Fibroblast of upper back skin (primary cell): ENCODE measurements at places on chromosomes 7 and 10.

- DNase-seq, result no peak
Observed at GRCh38 chr7:12712236-12712635, 24.8 kb downstream of the ARL4A start.

GRCh38 chr10:104043185-104043830, 42.4 kb downstream of the COL17A1 start:
- peak; percentile 20 for DNase-seq

DNA sequence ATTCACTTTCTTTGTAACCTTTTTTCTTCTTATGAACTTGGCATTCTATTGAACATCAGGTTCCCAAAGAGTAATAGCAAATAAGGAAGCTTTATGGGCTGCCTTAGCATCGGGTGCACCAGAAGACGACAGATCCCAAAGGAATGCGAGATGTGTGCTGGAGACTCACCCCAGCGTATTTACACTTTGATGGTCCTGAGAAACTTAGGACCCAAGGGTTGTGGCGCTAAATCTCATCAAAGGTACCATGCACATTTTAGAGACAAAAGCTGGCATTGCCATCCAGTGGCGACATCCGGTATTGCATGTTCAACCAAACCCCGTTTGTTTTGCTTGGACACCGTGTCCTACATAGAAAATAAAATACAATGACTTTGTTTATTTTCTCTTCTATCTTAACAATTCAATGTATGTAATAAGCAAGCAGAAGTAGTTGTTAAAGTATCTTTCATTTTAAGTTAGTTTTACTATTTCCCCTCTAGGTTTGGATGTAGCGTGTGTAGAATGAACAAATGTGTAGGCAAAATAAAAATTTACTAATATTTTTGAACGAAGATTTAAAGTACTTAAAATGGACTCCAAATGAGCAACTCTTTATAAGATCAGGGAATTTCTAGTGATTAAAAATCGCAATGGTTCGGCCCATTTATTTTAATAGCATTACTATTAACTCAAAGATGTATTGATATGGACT, 1154.8 kb downstream of the GATA3 start:
- peak; percentile 53 for DNase-seq

DNA sequence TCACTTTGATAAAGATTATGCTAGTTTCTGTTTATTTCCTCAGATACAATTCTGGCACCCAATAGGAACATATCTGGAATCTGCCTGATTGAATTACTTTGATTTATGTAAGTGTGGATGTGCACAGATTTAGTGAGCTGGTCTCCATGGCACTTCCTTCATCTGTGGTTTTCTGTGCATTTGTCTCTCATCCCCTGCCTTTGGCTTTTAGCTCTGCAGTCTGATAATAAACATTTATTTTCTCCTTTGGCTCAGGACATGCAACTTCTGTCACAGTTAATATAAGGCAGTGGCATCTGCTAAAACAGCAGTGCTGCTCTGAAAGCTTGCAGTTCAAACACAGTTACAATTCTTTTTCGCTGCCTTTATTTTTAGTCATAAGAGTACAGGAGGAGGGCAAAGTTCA, 273.7 kb upstream of the CHRM2 start:
- no peak for DNase-seq

DNA sequence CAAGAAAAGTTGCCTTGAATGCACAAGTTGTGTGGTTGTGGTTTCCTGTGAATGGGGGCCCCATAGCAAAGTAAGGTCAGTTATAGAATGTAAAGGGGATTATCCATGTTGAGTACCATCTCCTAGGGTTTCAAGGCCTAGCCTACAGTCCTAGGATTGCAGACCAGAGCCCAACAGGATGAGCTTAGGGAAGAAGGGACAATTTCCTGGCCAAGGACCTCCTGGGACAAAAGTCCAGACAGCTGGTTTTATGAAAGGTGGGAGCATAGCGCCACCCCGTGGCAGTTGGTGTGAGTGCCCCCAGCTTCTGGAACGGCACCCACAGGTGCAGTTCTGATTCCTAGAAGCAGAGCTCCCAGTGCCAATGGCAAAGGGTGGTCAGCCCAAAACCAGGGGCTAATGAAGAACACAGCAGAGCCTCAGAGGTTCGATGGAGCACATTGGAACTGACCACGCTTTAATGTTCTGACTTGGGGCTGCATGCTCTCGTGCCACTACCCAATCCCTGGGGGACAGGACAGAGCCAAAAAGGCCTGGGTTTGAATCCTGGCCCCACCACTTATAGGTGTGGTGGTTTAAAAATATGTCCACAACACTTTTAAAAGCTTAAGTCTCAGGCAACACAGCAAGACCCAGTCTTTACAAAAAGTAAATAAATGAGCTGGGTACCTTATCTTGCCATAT, 25.8 kb upstream of the TMEM120A start:
- DNase-seq, result peak; percentile 40

DNA sequence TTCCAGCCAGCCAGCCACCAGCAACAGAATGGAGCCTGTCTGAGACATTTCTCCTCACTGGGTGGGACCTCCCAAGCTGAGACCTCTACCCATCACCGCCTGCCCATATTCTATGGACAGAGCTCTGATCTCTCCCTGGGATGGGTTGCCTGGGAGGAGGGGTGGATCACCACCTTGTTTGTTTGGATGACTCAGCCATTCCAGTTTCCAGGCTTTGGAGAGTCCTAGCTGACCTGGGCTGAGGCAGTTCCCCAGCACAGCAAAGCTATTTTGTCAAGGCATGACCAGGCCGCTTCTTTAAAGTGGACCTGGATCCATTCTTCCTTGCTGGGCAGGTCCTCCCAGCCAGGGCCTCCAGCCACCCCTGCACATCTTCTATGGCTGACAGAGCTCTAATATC, 982.3 kb downstream of the DNAJB9 start:
- no peak for DNase-seq

GRCh38 chr10:73843261-73843660, 31.1 kb downstream of the CAMK2G start:
- DNase-seq, result no peak

GRCh38 chr7:96074871-96075270, 247.0 kb downstream of the SLC25A13 start:
- no peak for DNase-seq

- no peak for DNase-seq
Observed at GRCh38 chr7:15764010-15764409, 77.5 kb upstream of the MEOX2 start.

GRCh38 chr10:101007099-101007711, 7.6 kb downstream of the LZTS2 start:
- DNase-seq, result no peak

GRCh38 chr7:158782761-158783401, 46.4 kb downstream of the ESYT2 start:
- DNase-seq, result peak; percentile 20

GRCh38 chr7:44587843-44588711, 6.0 kb upstream of the TMED4 start:
- DNase-seq, result peak; percentile 70

DNA sequence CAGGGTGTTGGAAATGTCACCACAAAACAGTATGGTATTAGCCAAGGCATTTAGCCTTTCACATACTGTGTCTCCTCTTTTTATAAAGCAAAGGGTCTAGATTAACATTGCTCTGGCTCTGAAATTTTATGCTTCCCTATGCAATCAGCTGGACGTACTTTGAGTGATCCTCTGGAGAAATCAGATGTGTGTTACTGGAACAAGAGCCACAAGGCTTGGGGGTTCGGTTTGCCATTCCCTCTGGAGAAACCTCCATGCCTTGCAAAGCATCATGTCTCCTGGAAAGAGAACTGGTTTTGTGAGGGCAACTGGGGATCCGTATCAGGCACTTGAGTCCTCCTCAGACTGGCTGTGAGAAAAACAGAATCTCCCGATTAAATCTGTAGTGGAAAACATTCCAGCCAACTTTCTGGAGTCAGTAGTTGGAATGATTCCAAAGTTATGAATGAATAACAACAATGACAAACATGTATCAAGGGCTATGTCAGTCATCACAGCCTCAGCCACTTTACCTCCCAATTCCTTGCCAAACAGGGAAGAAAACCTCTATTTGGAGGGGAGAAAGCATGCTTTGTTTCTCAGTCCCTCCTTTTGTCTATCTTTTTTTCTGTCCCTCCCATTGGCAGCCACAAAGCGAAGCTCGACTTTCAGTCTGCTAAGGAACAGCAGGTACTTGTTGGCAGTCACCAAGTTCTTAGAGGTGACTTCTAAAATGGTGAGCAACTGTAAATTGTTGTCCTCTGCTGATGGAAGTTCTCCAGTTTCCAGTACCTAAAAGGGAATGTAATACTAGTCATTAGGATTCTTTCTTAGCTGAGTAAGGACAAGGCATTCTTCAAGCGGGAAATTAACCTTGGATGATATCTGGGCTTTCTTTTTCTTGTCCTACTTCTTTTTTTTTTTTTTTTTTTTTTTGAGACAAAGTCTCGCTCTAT, 864.8 kb upstream of the AUTS2 start:
- DNase-seq, result peak; percentile 51

DNA sequence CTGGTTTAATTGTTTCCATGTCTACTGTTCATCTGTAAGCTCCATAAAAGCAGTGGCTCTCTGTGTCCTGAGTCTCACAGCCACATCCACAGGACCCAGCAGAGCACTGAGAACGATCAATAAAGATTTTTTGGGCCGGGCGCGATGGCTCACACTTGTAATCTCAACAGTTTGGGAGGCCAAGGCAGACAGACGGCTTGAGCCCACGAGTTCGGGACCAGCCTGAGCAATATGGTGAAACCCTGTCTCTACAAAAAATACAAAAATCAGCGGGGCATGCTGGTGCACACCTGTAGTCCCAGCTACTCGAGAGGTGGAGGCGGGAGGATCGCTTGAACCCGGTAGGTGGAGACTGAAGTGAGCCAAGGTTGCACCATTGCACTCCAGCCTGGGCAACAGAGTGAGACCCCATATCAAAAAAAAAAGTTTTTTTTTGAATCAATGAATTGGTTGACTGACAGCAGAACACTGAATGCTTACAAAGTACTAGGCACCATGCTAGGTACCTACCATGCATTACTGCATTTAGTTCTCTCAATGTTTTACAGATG, 4.5 kb downstream of the SLC37A3 start:
- DNase-seq, result no peak

DNA sequence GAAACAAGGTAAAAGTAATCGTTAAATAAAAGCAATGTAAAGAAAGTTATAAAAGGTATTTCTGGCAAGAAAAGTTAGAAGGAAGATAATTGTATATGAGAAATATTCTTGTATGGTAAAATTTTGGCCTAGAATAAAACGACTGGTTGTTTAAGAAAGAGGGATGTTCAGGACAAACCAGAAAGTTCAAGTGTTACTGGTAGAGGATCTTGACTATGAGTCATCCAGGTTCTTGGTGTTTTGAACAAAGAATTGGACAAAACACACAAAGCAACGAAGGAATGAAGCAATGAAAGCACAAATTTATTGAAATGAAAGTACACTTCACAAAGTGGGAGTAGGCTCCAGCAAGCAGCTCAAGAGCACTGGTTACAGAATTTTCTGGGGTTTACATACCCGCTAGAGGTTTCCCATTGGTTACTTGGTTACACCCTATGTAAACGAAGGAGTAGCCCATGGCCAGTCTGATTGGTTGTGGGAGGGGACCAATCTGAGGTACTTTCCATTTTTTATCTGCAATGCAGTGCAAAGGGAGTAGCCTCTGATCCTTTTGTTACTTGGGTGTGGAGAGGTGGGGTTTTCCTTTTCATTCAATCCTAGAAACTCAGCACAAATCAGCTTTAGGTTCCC, 22.4 kb upstream of the GARS1 start:
- DNase-seq, result no peak

DNA sequence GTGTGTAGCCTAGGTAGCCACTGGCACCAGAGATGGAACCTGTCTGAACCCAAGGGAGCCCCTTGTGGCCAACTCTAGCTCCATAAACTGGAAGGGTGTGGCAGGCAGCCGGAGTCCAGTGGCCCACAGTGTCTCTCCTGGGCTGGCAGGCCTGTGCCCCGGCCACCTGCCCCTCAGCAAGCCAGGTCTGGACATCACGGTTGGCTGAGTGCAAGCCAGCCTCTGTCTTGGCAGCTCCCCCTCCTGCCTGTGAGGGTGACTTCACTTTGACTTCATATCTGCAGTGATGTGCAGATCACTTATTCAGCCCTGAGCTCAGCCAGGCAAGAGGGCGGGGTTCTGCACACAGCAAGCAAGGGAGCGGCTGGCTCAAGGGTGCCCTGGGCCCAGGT, 1.3 kb upstream of the RET start:
- DNase-seq, result no peak

- DNase-seq, result no peak
Observed at GRCh38 chr10:75024971-75025523, 86.4 kb upstream of the SAMD8 start.

GRCh38 chr10:118842843-118843624, 88.3 kb upstream of the CACUL1 start:
- DNase-seq, result no peak

- peak; percentile 71 for DNase-seq
Observed at GRCh38 chr10:22246680-22247391, 29.0 kb upstream of the EBLN1 start.

GRCh38 chr7:51346126-51346525, 29.5 kb upstream of the COBL start:
- no peak for DNase-seq

DNA sequence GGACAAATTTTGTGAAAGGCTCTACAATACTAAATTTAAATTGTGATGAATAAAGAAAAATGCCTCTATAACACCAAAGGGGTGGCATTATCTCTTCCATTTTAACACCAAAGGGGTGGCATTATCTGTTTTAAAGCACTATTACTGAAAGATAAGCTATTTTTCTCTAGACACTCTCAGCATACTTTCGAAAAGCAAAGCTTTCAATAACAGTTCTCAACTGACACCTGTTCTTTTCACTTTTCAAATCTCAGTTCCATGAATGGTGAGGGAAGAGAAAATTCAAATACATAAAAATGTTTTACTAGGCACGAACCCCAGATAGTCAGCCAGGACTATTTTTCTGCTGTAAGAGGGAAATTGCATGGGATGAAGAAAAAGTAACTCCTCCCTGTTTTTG, 103.8 kb downstream of the CPEB3 start:
- DNase-seq, result no peak

DNA sequence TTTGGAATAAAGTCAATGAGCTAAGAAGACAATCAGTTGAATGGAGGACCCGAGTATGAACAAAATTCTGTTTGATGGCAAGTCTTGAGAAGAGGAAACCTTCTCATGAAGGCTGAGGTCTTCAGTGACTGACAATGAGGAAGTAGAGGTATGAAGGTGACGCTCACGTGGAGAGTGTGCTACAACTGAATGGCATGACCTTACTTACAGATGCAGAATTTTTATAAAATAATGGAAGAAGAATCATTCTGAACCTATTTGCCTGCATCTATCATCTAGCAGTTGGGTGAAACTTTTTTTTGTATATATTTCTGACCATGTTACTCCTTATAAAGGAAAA, 19.4 kb upstream of the SP4 start:
- DNase-seq, result no peak

GRCh38 chr7:3206101-3206500, 95.0 kb upstream of the SDK1 start:
- DNase-seq, result no peak

DNA sequence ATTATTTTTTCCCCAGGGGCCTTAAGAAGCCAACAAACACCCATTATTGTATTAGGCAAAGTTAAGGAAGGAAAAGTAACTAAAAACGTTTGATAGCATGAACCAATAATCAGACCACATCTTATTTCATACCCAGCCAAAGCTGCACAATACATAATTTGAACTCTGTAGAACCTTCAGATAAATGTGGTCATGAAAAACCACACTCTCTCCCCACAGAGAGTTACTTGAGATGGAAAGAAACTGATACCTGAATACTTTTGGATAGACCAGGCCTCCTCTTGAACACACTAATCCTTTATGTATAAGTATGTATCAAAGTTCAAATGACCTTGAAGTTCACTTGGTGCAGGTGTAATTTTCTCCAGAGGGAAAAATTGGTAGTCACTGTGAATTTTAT, 146.6 kb upstream of the FAM13C start:
- no peak for DNase-seq
